ENCODE measurements at places on chromosomes 1 and 21.

DNA sequence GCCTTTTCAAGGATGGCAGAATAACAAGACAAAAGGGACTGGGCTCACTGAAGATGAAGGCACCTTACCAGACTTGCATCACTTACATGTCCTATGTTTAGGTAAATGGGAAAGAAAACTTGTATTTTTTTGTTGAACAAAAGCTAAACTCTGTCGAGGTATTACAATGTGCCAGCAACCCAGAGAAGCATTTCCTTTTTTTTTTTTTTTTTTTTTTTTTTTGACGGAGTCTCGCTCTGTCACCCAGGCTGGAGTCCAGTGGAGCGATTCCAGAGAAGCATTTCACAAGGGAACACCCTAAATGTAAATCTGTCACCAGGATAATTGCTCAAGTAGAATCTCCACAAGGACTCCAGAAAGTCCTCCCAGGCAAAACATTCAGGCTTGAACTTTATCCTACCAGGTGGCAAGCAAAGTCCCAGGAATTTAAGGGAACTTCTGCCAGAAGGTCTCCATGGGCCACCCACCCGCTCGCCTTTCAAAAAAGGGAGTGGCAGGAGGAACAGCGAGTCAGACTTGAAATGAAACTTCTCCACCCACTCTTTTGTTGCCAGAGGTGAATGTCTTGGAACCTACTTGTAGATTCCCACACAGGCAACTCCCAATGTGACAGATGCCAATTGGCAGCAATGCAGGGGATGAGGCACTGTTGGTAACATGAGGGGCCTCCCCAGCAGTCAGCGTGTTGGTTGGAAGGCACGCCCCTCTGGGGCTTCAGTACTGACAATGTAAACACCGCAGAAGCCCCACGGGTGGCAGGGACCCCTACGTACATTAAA is 125.0 kb downstream of the TIAM1 start:
- no peak for DNase-seq

DNA sequence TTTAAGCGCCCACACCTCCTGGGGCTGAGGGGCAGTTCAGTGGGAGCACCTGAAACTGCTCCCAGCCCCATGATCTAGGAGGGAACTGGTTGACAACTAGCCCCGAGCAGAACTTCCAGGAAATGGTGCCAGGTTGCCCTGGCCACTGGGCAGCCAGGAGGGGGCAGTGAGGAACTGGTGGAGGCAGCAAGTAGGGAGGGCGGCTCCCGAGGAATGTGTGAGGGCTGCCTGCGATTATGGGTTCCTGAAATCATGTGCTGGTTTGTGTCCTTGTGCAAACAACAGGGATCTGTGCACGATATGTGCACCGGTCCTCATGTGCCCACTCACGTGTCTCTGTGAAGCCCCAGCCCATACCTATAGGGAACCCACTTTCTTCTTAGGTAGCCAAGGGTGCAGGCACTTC is 9.9 kb downstream of the GPR3 start:
- no peak for DNase-seq

DNA sequence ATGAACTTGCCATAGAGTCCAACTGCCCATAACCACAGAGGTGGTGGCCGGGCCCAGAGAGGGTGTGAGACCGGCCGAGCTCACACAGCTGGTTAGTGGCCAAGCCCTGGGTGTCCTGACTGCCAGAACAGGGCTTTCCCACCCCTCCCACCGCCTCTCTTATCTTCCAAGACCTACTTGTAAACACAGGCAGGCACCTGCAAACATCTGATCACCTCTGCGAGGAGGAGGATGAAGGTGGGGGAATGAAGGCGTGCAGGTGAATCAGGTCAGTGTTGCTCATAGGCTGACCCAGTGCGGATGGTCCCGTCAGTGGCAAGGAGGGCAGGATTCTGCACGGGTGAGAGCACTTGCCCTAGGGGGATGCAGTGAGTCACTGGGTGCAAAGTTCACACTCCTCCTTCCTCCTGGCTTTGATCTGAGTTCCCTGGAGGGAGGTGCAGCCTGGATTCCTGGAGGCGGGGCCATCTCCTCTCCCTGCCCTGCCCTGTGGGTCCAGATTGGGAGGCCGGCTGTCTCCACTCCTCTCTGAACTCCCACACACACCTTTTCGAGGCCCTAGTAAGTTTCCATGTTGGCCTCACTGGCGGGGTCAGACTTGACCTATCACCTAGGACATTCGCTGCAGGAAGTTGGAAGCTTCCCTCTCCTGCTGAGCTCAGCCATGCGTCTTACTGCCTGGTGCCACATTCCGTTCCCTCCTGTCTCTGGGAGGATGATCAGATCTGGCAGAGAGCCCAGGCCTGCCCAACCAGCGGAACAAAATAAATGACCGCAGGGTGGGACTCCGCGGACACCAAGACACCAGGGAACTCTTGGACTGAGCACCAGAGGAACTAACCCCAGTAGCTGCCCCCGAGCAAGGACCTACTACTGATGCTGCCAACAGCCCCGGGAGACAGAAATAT is 7.3 kb downstream of the UQCRHL start:
- no peak for DNase-seq

DNA sequence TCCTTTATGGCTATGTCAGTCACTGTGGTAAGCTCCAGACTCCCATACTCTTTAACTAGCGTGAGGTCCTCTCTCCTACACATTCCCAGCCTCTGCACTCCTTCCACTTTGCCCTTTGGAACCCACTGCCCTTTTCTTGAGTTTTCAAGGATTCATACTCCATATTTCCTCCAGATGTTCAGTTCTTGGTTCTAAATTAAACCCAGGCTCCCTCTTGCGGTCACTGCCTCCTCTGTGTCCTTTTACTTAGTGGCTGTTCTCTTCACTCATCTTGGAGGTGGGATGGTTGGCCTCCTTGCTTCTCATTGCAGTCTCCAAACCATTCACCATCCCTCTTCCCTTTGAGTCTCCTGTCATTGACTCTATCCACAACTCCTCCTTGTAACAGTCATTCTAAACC is 208.1 kb downstream of the TGFB2 start:
- no peak for DNase-seq

DNA sequence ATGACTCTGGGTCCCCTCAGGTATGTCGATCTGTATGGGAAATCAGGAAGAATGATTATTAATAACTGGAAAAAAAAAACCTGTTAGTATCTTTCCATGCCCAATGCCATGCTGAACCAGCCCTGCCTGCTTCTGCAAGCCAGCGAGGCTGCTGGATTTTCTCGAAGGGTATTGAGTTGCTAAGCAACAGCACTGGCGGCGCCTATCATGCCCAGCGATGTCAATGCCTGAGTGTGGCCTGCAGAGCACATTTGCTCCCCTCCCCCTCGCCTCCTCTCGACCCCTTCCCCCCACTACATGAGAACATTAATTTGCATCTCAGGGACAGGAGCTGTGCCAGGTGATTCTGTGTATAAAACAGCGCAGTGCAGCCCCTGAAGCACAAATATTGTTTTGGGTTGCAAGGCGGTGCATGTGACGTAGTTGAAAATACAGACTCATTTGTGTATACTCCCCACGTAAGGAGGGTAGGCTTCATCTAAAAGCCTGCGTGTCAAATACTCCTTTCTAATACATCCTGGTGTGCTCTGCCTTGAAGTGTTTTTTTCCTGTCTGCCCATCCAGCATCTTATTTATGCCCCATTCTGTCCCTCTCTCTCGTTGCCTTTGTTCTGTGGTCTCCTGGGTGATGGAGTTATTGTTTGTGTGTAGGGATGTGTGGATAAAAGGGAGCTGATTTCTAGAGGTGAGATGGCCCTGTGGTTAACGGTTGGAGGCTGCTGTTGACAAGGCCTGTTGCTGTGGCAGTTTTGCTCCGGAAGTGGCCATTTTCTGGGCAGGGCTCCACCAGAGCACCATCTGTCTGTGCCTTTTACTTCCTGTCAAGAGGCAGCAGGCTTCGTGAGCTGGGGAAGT is 32.7 kb upstream of the ATP5PO start:
- peak; percentile 69 for DNase-seq

- DNase-seq, result no peak
Measured at GRCh38 chr1:101257500-101258325, 20.9 kb downstream of the S1PR1 start.

- DNase-seq, result no peak
Measured at GRCh38 chr1:155960081-155960745, 18.1 kb downstream of the ARHGEF2 start.

GRCh38 chr1:99808391-99809115 is 41.6 kb upstream of the AGL start:
- DNase-seq, result peak; percentile 46

DNA sequence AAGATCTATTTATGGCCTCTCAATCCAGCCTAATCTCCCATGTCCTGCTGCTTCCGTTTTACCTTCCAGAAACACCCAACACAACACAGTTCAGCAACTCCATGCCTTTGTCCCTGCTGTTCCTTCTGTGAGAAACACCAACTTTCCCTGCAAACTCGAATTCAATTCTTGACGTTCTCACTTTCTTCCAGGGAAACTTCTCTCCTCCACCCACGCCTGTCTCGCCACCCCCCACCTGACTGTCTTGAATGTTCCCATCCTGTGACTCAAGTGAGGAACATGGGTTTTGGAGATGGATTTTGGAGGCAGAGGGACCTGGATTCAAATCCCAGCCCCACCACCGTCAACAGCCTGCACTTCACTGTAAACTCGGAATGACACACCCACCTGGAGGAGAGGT is 44.8 kb downstream of the GRHL3 start:
- no peak for DNase-seq

GRCh38 chr1:156435545-156436140 is 64.9 kb downstream of the MEF2D start:
- no peak for DNase-seq

DNA sequence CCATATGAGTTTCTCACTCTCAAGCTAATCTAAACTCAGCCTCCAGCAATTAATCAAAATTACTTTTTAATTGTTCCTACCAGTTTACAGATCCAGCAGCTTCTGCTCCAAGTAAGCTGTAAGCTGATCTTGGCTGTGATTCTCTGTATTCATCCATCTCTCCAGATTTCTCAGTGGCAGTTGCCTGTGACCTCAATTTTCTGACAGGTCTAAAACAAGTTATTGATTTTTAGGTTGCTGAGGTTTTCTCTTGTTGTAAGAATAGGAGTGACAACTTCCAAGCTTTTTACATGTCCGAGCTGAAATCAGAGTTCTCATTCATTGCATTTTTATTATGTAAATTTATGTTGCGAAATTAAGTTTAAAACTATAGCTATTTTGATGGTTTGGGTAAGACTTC is 1044.4 kb downstream of the PLA2G4A start:
- no peak for DNase-seq

- DNase-seq, result no peak
Measured at GRCh38 chr1:111483166-111483565, 9.4 kb downstream of the C1orf162 start.

- no peak for DNase-seq
Measured at GRCh38 chr21:44485254-44485793, 30.0 kb downstream of the LRRC3 start.

GRCh38 chr1:219993554-219994433 is 52.5 kb downstream of the EPRS1 start:
- no peak for DNase-seq

DNA sequence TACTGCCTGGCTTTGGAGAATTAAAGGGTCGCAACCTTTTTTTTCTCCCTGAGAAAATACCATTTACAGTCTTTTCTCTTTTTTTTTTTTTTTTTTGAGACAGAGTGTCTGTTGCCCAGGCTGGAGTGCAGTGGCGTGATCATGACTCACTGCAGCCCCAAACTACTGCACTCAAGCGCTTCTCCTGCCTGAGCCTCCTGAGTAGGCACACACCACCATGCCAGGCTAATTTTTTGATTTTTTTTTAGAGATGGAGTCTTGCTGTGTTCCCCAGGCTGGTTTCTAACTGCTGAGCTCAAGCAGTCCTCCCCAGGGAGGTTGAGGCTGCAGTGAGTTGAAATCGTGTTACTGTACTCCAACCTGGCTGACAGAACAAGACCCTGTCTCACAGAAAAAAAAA is 24.6 kb downstream of the UBE4B start:
- DNase-seq, result no peak

DNA sequence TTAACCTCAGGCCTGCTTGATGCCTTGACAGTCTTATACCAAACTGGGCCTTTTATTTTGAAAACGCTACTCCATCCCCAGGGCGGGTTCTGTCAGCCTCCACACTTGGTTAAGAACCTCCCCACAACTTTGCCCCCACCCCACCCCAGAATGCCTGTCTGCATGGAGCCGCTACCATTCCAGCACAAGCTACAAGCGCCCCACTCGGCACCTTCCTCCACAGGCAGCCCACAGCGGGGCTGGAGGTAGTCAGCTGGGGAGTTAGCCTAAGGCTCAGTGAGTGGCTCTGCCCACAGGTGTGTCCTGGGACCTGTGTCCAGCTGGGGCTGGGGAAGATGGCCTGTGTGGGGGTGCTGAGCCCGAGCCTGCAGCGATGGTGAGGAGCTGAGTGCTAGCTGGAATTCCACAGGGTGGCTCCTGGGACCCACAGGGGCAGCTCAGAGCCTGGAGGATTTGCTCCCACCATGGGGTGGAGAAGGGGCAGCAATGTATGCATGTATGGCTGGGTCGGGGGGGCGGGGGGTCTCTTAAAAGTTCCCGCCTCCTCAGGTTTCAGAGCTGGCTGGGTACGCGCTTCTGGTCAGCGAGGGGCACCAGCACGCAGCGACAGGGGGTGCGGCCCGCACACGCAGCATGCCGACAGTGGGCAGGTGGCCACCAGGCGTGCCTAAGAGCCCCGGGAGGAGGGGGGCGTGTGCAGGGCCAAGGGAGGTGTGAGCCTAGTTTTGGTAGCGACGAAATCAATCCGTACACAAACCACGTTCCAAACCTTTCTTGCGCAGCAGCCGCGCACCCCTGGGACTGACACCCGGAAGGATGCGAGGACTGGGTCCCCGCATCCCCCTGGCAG is 917 bp downstream of the ETNK2 start:
- no peak for DNase-seq

- peak; percentile 36 for DNase-seq
Measured at GRCh38 chr1:110339407-110340206, 430 bp downstream of the RBM15 start.

DNA sequence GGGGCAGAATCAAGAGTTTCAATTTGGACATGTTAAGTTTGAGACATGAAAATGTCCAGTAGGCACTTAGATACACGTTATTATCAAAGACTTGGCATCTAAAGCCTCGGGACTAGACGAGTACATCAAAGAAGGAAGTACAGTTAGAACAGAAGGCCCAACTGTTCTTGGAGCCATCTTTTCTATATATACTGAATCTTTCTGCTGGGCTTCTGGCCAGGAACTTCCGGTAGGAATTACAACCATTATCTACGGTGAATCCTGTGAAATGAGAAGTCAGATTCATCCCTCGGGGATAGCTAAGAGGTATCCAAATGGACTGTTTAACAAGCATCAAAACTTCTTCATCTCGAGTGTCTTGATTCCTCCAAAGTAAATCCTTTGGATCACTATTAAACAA is 34.4 kb upstream of the NRDC start:
- no peak for DNase-seq

- no peak for DNase-seq
Measured at GRCh38 chr21:23861911-23862504, 1745.3 kb downstream of the MRPL39 start.

GRCh38 chr1:31657020-31657804 is 12.5 kb upstream of the PEF1 start:
- DNase-seq, result no peak

- DNase-seq, result no peak
Measured at GRCh38 chr1:25987951-25988350, 9.9 kb downstream of the PAFAH2 start.

Measured in activated CD4-positive, alpha-beta T cell treated with anti-CD3 and anti-CD28 coated beads, Interleukin-2, amount 50 U/mL, for 24 hours (primary cell).